Endothelial cell of umbilical vein (primary cell): ENCODE measurements at places on chromosomes 2 and 18. TPM values are rescaled to one million over a fixed set of nuclear protein-coding genes. Genes with fewer than 3 reads are reported as not detected.

Gene SPP2
- not detected in 2 replicates for total RNA-seq

Gene DLX1
- not detected in 2 replicates for total RNA-seq

DNA sequence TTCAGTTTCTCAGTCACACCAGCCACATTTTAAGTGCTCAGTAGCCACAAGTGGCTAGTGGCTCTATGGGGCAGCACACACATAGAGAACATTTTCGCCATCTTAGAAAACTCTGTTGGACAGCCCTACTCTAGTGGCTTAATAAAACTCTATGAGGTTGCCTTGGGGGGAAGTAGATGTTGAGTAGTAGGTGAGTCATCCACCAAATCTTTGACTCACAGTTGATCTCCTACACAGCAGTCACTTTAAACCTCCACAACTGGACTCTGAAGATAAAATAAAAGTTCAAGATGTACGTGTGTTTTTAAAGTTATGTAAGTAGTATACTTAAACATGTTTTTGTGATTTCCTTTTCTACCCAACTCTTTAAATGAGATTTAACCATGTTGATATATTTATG is 379.0 kb downstream of the SETBP1 start:
- DNase-seq: peak; percentile 14

DNA sequence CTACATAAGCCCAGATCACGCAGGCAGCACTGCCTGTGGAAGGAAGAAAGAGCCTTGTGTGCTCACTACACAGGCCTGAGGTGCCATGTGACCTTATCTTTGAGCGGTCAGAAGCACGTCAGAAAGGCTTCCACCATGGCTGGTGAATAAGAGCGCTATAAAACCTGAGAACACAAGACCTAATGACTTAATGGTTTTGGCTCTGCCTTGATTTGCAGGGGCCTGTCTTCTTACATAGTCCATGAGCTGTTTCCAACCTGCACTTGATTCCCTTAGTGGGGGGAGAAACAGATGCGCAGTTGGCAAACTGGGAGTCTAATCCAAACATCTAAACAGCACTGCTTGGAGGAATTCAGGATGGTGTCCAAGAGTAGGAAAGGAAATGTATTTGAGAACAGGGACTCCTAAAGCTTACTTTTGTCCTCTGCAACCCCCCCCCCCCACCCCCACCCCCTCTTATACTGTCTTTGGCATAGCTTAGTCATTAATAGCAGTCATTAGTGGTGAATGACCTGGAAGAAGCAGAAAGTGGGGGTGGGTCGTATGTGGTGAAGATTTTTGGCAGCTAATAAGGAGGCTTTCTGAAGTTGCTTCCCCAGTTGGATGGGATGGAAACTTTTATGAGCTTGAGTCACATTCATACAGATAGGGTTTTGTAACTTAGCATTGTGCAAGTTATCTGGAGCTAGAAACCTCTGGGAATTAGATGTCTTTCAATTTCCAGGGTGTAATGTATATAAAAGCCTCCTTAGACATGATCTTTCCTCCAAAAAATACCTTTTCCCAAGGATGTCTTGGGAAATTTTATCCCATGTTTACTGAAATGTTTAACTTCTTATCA is 454.1 kb downstream of the MEIS1 start:
- DNase-seq: no peak

DNA sequence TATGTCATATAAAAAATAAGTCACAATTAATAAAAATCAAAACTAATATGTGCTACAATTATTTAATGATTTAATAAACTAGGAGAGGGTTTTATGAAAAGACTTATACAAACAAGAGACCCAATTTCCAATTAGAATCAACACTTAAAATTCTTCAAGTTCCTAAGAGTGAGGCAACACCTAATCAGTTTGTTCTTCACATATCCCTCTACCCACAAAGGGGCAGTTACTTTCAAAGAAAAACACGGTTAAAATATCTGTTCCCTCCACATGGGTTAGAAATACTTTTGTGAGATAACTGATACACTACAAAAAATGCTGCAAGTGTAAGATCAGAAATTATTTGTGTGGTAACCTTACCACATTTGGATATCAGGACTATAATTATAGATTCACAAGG is 357.0 kb downstream of the ERBB4 start:
- no peak for DNase-seq

DNA sequence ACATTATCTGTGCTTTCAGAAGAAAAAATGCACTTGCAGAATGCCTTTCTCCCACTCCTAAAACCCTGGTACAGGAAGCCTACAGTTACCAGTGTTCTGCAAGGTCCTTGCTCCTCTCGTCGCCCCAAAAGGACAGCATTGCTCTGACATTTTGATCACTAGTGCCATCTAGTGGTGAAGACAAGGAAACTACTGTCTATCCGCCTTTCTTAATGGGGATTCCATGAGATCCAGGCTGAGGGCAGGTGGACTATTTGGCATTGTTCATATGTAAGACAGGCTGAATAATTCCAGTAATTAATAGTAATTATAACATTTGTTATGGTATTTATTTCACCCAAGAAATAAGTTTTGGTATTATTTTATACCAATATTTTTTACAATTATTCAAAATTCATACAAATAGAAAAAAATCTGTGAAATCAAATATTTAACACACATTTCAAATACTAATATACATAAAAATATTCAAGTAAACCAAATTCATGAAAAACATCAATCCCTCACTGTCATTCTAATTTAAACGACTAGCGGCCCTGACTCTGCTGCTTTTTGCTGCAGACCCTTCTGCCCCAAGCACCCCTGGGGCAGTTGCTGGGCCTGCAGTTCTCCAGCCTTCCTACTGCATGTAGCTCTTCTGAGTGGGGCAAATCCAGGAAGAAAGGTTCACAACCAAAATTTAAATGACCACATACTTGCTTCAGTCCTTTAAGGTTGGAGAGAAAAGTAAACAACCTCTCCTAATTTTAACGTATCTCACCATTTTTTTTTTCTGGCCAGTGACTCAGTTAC is 19.0 kb downstream of the TPGS2 start:
- peak; percentile 66 for DNase-seq
